ENCODE measurements at places on chromosomes 5 and 9.

GRCh38 chr5:14445576-14446290 lies 135.9 kb upstream of the OTULINL start:
- no peak for DNase-seq

DNA sequence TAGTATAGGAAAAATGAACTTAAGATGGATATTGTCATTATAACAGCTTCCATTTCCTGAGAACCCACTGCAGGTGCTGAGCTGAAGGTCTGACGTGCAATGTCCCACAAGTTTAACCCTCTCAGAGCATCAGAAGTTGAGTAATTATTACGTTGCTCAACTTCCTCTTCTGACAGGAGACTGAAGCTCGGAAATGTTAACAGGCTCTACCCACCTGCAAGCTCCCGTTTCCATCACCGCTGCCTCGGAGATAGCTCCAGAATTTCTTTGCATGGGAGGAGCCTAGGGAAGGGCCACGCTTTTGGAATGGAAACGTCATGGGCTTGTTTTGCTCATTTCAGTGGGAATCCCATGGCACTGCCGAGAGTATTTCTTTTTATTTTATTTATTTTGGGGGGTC lies 1.0 kb upstream of the NTMT1 start:
- DNase-seq, result no peak

DNA sequence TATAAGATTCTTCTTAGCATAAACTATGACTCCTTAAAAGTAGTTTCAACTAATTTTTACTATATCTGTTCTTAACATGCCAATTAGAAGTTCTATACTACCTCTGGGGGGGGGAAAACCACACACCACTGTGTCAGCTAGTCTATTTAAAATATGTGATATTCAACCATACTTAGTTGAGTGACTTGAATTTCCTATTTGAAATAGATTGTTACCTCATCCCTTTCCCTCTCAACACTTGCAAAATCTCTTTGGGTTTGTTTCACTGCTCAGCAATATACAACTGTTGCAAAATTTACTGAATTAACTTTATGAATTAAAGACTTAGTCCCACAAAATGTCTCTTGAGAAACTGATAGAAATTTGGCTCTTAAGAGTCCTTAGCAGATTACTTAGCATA lies 151.1 kb upstream of the POU5F2 start:
- no peak for DNase-seq

GRCh38 chr5:139138809-139139208 lies 59.4 kb downstream of the SIL1 start:
- no peak for DNase-seq

DNA sequence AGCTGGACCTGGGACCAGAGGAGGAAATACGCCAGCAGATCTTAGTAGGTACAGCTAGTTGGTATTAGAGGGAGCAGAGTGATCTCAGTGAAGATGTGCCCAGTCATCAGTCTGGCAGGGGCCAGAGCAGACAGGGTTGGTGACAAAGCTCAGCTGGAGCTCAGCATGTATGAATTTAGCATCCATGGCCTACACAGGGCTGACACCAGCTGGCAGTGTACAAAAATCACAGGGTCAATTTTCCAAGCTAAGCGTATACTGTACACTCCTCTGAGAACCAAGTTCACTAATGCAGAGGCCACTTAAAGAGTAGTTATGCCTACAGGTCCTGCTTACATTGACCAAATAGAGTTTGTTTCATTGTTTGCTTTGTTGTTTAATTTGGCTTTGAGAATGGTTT lies 146.6 kb downstream of the SLC24A2 start:
- DNase-seq, result no peak

- DNase-seq, result no peak
These were observed 39.3 kb upstream of the GABRB2 start for GRCh38 chr5:161585798-161586197.

DNA sequence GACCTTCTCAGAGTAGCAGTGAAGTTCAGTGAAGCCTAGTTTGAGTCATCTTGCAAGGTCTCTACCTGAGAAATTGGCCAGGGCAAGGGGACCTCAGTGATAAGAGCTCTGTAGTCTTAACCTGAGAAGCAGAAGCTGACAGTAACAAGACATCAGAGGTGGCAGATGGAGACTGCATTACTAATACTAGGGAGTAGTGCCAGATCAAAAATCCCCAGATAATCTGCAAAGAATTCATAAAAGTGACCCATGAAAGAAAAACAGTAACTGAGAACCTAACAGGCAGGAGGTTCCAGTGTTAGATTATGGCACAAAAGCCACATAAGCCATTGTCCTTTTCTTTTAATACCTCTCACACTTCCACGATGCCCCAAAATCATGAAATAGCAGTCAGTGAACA lies 175.5 kb downstream of the MUSK start:
- no peak for DNase-seq

All from CD4-positive, alpha-beta T cell treated with Interleukin-6 at 100 ng/mL for 8 hours (primary cell).